Stimulated activated naive CD8-positive, alpha-beta T cell treated with anti-CD3 and anti-CD28 coated beads, Interleukin-15, amount 100 ng/mL, for 72 hours (primary cell): ENCODE measurements at places on chromosomes 11 and 22.

DNA sequence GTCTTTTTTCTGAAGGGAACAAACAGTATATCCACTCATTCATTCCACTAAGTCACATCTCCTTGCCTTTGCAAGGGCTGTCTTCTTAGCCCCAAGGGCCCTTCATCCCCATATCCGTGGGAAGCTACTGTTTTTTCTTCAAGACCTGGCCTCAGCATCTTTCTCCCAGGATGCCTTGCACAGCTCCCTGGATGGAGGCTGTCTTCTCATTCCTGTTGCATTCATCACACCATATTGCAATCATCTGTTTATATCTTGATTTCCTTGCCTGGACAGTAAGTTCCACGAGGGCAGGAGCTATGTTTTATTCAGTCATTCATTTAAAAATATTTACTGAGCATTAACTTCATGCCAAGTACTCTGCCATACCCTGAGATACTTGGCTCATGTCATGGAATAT is 29.3 kb upstream of the NECTIN1 start:
- DNase-seq, result no peak

DNA sequence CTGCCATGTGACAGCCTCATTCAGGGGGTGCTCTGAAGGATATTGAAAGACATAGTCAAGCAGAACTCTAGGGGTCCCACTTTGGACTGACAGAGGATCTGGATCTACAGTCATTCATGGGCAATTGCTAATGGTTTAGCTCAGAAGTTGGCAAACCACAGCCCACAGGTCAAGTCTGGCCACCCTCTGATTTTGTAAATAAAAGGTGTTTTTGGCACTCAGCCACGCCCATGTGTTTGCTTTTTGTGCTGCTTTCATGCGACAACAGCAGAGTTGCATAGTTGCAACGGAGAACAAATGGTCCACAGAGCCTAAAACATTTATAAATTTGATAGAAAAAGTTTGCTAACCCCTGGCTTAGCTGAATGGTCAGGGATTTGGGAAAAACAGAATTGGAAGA is 41.7 kb downstream of the RPS6KA4 start:
- DNase-seq, result no peak

- DNase-seq, result no peak
Measured at GRCh38 chr11:70721006-70721405, 322.7 kb downstream of the CTTN start.

- no peak for DNase-seq
Measured at GRCh38 chr11:79485694-79486093, 44.9 kb upstream of the TENM4 start.

GRCh38 chr11:34051349-34052035 is at the start of gene CAPRIN1:
Gene CAPRIN1, plus strand, starts transcription at chr11:34051731. Its CDS starts 690 bp downstream, at chr11:34052421.
- peak; percentile 94 for DNase-seq

DNA sequence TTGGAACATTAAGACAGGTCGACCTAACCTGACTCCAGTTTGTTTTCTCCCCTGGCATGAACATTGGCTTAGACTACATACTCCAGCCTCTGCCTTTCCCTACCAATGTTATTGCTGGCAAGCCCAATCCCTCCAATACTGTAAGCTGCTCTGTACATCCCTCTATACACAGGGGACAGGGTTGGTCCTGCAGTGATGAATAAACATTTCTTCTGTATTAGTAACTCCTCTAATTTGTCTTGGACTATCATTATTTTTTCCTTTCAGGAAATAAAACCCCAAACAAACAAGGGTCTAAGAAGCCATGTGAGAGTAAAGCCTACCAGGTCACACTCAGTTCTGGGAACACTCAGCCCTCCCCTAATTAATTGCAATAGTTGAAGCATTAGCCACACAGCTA is 35.1 kb upstream of the FJX1 start:
- DNase-seq, result no peak

DNA sequence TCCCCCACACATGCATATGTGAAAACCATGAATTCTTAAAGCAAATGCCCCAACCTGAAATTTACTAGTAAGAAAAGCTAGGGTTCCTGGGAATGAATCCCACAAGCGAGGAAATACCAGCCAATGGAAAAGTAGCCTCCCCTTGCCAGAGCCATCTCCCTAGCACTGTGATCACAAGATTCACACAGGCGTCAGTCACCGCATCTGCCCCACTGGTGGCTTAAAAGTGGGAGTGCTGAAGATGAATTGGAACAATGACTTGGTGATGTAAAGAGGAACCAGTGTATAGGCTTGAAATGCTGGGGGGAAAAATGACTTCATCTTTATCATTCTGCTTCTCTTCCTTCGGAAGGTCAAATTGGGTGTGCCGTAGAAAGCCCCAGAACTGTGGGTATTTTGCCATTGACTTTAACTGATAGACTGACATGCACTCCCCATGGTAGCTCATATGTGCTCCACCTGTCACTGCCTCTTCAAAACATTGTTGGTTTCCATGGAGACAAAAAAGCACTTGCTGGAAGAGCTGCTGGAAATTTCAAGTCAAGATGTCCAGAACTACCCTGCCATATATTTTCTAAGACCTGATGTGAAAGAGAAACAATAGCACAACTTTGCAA is 19.2 kb upstream of the ASPHD2 start:
- DNase-seq, result no peak

- DNase-seq, result no peak
Measured at GRCh38 chr11:84345597-84345996, 1059.4 kb upstream of the CCDC90B start.

- no peak for DNase-seq
Measured at GRCh38 chr11:79668575-79668974, 227.7 kb upstream of the TENM4 start.

DNA sequence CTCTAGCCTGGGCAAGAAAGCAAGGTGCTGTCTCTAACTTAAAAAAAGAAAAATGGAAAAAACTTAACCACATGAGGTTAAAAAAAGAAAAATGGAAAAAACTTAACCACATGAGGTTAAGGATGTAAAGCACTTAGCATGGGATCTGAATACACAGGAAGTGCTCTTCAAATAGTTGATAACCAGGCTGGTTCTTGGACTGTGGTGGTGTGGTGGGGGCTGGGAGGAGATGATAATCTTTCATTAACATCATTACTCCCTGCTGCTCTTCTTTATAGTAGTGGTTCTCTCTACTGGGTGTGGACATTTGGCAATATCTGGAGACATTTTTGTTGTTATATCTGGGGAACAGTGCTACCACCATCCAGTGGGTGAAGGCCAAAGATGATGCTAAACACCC is 88.4 kb downstream of the TTC17 start:
- no peak for DNase-seq

GRCh38 chr22:24413736-24414385 is 13.5 kb upstream of the ADORA2A start:
- no peak for DNase-seq

DNA sequence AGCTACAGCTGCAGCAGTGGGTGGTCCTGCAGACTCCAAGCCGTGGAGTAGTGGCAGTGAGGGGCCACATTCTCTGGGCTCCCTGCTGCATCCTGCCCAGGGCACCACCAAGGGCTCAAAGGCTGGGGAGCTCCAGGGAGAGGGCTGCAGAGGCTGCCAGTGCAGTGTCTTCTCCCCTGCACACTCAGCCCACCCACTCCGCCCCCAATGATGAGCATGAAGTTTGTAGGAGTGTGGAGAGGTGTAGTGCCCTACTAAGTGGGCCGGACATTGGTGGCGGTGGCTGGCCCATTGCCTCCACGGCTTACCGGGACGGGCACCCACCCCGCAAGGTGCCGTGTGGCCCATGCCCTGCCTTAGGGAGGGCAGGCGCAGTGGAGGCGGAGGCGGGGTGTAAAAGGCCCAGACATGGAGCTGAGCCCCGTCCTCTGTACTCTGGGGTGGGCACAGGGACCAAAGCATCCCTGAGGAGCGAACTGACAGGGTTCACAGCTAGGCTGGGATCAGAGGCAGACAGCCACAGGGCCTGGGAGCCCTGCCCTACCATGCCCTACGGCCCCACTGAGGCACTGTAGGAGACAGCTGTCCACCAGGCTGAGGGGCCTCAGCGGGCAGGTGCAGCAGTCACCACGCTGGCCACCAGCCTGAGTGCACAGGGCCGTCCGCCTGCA is 18.9 kb downstream of the ARVCF start:
- DNase-seq, result no peak

DNA sequence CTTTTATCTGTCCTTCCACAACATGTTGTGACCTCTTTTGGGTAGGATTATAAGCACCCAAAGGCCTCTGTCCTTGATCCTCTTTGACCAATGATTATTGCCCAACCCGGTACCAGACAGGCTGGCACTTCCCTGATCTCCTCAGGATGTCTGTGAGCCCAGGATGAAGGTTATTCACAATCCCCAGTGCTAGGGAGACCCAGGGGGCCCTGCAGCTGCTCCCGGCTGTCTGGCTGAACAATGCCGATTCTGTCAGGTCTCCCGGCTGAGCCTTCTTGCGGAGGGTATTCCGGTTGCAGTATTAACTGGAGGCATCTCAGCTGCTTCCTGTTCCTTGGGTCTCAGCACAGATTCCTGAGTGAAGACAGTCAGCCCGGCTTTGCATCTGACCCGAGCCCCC is 71.2 kb upstream of the CDON start:
- no peak for DNase-seq

GRCh38 chr22:36136475-36136874 is 24.1 kb downstream of the APOL3 start:
- DNase-seq, result no peak

DNA sequence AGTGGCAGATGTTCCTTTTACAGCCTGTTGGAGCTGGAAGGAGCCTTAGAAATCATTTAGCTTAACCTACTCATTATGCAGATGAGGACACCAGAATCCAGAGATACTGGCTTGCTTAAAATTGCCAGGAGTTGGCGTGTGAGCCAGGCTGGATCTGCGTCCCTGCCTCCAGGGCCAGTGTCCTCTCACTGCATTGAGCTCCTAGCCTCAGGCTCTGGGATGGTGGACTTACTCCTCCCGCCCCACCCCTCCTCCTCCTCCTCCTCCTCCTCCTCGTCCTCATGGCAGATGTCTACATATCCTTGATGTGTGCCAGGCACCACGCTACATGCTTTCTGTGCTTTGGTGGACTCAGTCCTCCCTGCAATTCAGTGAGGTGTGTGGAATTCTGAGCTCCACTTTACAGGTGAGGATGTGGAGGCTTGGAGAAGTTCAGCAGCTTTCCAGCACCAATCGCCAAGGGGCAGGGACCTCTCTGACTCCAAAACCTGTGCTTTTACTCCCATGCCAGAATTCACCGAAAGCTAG is 24.1 kb downstream of the ADAMTS15 start:
- DNase-seq, result no peak

DNA sequence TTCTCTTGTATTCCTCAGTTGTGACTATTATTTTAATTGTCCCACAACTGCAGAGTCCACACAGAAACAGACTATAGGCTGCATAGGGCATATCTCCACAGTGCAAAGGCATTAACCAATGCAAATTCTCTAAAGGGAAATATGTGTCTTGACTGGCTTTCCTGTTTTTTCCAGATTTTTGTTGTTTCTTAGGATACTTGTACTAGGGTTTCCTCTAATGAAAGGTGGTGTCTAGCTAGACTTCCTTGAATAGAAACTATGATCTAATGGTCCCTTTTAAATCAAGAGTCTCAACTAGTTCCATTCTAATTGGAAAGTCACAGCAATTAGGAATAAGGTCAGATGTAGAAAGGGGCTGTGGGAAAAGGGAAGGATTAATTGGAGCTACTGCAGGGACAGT is 37.6 kb downstream of the SLC36A4 start:
- no peak for DNase-seq

DNA sequence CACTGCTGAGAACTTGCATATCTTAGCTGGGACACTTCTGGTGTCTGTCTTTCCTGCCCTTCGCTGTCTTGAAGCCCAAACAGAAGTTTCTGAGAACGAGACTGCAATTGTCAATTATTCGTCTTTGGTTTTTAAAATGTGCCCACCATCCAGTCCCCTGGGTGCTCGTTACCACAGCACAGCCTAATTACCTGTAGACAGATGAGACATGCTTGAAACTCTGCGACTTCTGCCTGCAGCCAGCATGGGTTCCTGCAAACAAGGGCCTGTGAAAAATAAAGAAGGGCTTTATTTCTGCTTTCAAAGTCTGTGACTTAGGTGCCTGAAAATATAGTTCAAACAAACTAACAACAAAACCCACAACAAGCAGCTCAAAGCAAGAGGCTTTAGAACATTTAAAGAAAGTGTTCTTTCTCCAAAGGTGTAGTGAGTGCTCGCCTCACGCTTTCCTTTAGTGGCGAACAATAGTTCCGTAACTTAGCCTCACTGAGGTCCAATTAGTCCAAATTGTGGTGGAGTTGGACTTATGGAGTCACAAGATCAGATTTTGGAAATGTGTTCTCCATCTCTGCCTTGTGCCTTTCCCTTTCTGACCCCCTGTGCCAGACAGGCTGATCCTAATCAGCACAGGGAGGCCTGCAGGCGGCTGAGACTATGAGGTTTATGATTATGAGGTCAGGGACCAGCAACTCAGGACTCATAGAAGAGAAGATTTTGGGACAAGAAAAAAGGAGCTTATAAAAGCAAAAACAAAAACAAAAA is 20.4 kb upstream of the GRAMD1B start:
- no peak for DNase-seq

DNA sequence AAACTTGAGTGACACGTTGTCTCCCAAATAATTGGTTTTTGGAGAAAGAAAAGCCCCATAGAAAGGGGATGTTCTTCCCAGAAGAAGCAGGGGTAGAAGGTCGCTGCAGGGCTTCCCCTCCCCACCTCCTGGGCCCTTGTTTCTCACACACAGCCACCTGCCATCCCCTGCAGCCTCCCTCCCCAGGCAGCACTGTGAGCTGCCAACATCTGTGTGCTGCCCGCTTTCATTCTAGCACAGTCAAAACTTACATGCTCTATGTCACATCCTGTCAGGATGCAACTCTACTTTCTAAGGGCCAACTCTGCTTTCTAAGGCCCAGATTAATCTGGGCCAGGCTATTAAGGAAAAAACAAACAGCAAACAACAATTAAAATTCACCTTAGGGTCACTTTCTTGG is 309.4 kb upstream of the ZC3H12C start:
- no peak for DNase-seq

DNA sequence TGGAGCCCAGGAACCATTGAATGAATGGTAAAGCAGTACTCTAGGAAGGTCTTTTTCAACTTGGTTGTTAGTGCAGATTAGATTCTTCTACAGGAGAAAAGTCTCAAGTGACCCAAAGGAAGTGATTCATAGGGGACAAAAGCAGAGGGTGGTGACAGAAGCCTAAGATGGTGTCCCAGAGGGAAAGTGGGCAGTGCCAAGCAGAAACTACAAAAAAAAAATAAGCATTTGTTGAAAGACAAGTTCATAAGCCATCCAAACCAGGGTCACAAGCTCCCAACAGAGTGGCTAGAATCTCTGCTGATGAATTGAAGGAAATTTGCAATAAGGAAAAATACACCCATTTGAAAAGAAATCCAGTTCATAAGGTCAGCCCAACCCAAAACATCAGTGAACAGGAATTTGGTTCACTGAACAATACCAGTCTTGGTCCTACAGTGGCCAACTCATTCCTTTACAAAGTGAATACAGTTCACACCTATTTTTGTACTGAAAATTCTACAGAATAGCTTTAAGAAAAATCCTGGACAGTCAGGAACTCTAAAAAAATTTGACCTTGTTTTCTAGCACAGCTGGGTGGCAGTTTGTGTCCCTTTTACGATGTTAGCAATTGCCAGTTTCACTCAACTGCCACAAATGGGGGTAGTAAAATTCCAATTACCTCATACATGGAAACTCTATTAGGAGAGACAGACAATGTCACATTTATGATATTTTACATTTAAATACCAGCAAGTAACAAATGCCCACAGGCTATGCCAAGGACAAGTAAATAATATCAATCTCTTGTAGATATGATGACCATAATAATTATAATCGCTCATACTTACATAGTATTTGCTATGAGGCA is 21.6 kb upstream of the NUP160 start:
- DNase-seq, result no peak

- DNase-seq, result no peak
Measured at GRCh38 chr11:36148701-36149100, 140.5 kb downstream of the COMMD9 start.
